NCI-H446 (cell line): ENCODE measurements at places on chromosomes 6 and 20.

GRCh38 chr6:134593887-134594286 lies 276.0 kb upstream of the SGK1 start:
- no peak for DNase-seq

- DNase-seq: no peak
Observed at GRCh38 chr6:130937942-130938604, 110.9 kb downstream of the SMLR1 start.

GRCh38 chr6:7803214-7803613 lies 77.3 kb downstream of the BMP6 start:
- DNase-seq: no peak

GRCh38 chr6:152673236-152673635 lies 24.5 kb upstream of the MYCT1 start:
- DNase-seq: no peak

DNA sequence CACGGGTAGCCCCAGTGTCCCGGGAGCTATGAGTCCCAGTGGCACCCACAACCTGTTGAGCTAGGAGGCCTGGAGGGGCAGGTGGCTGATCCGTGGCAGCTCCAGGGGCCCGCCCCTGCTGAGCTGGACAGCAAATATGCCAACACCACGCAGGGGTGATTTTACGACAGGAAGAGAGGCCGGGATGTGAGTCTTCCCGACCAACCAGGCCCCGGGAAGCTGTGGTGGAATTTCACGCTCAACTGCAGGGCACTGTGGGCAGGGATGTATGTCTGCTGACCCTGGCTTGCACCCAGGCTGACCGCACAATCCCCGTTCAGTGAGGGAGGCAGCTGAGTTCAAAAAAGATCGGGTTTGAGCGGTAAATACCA lies 183.9 kb downstream of the ERMARD start:
- DNase-seq: no peak

DNA sequence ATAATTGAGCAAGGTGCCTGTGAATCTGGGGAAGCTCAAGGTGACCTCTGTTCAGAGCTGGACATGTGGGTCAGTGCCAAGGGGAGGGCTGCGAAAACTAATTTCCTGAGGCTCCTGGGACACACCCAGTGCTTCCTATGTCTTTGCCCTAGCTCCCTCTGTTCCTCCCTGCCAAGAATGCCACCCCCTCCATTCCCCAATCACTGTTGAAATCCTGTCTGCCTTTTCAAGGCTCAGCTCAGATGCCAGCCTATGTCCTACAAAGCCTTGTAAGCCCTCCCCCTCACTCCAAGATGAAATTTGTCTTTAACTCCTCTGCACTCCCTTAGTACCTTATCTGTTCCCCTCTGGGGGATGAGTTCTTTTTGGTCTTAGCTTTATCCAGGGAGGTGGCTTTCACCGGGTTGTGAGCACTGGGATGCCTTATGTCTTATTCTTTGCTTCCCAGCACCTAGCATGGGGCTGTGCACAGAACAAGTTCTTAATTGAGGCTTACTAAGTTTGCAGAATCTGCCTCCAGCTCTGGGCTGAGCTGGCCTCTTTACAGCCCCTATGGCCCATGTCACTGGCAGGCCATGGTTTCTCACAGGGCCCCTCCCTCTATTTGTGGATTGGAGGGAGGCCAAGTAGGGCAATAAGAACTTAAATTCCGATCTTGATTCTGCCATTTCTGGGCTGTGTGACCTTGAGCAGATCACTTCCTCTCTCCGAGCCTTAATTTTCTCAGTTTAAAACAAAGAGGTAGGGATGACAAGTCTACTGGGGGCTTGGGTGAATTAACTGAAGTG lies 51.5 kb upstream of the EPB41L1 start:
- no peak for DNase-seq

- peak; percentile 59 for DNase-seq
Observed at GRCh38 chr20:60138256-60139220, 180.3 kb downstream of the CDH26 start.
